ENCODE measurements at places on chromosomes 4 and X.

DNA sequence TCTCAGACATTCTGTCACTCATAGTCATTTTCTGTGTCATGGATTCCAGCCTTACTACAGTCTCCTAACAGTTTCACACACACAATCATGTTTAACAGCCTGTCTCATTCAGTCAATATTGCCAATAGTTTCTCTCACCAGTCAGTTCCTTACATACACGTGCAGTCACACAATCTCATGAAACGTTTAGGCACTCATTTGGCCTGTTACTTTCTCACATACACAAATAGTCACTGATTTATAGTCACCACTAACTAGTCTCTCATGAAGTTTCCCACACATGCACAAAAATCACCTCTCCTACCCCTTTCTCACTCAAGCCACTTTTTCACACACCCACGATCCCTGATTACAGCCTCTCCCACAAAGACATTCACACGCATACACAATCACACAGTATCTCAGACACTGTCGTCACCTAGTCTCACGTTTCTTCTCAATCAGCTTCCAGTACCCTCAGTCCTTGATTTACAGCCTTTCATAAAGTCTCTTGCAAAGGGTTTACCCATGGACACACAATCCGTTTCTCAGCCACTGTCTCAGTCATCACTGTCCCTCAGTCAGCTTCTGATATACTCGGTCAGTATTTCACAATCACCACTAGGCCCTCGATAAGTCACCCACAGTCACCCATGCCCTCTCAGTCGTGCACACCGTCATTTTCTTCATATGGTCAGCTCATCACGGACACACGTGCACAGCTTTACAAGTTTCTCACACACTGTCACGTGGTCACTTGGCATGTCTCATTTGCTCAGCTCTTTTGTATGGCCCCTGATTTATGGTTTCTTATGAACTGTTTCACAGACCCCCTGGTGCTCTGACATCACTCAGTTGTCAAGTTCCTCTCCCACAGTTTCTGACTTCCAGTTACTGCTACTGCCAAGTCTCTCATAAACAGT is 4.2 kb upstream of the CFP start:
- no peak for DNase-seq

DNA sequence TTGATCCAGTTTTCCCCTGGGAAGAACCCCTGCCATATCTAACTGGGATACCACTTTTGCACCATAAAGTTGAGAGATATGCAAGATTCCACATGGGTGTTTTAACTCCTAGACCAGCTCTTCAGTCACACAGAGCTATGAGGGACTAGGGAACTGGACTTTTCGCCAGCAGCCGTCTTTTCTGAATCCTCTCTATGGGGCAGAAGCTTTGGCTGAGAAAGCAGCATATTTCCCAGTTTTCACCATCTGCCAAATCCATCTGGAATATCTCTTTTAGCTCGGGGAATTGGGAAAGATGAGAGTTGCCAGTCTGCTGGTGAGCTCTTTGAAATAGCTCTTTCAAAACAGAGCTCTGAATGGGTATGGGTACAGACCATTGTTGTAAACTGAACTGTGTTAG is 20.9 kb downstream of the APOOL start:
- peak; percentile 11 for DNase-seq

GRCh38 chr4:87006426-87006675 is 71.5 kb downstream of the AFF1 start:
- DNase-seq, result no peak

DNA sequence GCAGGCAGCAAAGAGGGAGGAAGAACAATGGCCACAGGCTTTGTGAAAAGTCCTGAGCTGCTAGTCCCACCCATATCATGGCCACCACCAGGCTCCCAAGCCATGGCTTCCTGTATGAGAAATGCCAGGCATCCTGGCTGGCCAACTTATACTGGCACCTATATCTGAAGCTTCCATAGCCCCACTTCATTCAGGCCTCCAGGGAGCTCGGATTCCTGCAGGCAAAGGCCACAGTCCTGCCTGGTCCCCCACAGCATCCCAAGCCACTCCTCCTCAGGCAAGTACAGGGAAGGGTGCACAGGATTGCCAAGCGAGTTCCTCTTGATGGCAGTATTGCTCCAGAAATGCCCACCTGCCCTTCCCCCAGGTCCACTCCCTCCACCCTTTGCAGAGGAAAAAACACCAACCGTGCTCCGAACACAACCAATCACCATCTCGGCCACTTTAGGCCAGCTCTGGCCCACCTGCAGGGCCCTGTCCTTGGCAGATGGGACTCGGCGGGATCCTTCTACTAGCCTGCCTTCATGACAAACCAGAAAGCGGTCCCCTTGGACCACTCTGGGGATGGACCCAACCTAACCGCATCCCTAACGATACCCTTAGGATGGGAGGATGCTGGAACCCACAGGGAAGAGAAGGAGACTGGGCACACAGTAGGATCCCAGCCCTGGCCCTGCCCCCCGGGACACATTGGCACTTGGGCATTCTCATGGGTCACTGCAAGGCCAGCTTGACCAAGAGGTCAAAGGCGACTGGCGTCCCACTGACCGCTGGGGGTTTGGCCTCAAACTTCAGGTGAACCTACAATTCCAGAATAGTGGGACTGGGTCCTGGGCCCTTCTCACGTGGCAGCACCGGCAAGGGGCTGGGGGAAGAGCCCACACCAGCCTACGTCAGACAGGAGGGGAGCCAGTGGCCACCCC is 220.4 kb upstream of the AGTR2 start:
- peak; percentile 12 for DNase-seq

GRCh38 chr4:89296399-89296798 is 11.2 kb downstream of the GPRIN3 start:
- DNase-seq, result no peak

GRCh38 chr4:15653420-15653819 is 1.7 kb downstream of the FBXL5 start:
- no peak for DNase-seq

DNA sequence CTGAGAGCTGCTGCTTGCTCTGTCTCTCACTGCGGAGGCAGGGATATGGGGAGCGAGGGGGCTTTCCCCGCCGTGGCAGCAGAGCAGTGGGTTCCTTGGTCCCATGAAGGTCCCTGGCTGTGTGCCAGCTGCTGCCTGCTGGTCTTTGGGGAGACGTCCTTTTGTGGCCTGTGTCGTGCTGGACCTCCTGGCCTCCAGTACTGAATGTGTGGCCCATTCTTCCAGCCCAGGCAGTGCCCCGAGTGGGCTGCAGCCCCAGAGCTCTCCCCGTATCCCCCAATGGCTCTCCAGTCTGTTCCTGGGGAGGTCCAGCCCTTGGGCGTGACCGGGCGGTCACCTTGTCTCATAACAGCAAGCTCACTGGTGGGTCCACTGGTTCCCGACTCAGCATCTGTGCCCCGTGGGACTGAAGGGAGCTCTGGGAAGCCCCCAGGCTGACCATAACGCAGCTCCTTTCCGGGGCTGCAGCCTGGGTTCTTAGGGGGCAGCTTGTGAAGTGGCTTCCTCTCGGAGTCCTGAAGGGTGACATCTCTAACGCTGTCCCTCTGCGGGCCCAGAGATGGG is 115.6 kb downstream of the SMIM20 start:
- DNase-seq, result no peak

DNA sequence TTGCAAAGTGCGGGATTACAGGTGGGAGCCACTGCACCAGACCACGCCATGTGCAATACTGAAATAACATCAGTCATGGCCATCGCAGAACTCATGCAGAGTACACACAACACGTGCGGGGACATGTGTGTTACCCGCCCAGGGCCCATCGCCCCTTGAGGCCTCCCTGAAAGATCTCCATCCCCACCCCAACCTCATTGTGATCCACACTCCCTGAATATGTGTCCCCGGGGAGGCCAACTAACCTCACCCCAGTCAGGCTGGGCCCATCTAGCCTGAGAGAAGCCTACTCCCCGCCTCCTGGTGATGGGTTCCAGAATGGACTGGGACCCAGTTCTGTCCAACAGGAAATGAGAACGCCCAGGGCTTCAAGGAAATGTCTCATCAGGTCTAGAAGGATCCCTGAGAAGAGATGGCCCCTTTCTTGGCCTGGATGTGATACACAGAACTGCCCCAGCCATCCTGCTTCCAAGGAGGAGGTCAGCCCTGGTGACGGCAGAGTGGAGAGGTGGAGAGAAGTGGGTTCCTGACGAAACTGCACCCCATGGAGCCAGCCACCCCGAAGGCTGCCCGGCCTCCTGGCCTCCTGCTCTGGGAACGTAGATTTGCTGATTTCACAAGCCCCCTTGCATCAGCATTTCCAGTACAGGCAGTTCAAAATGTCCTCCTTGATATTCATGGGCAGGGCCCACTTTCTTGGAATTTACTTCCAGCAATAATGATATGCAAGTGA is 22.5 kb upstream of the CLDN24 start:
- DNase-seq, result peak; percentile 34

- no peak for DNase-seq
Measured at GRCh38 chr4:122873821-122874593, 47.4 kb downstream of the FGF2 start.

DNA sequence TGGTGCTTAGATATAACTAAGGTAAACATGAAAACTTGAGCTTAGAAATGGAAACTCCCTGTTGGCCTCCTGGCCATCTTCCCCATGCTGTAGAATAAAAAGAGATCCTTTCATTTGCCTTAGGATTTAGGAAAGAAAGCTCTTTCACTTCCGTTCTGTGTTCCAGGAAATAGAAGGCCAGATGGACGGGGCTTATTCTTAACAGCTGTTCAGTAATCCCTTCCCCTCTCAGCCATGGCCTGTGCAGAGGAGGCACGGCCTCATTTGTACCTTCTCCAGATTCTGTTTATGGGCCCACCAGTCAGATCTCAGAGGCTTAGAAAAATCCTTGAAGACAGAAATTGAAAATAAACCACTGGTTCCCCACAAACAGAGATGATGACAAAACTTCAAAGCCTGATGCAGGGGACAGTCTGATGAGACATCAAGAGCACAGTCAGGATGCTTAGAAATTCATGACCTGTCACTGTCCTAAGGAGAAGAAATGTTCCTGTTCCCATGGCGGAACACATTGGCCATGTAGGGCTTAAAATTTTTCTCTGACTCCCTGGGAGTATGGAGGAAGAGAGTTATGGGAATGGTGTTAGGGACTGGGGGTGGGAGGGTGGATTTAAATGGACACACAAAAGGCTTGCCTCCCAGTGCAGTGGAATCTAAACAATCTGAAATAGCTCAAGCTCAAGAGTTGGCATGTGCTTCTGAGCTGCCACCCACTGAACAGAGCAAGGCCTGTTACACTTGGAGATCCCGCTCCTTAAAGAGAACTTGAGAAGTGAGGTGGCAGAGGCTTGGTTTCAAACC is 188.8 kb downstream of the SOWAHB start:
- DNase-seq, result no peak

DNA sequence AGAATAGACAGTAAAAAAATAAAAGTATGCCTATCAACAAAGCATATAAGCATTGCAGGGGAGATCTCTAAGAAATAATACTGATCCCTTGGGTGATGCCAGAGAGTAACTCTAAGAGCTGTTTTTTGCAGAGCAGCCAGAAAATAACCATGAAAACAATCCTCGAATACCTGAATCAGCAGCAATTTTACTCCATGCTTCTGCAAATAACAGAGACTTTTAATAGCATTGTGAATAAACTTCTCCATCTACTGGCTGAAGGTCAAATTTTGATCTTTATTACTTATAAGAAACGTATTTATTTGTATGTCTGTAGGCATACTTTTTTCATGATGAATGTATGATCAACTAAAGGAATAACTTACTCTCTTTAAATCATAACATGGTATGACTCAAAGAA is 334.5 kb downstream of the GALNTL6 start:
- no peak for DNase-seq

GRCh38 chr4:161931089-161931488 is 232.7 kb downstream of the FSTL5 start:
- DNase-seq, result no peak

Data from posterior cingulate gyrus (tissue), 11 donors.